Naive B cell (primary cell): ENCODE measurements at places on chromosomes 1 and 21. TPM values are rescaled to one million over a fixed set of nuclear protein-coding genes. Genes with fewer than 3 reads are reported as not detected.

The CSF3R gene
- 1.1 TPM for polyA plus RNA-seq

The CDC42BPA gene
- polyA plus RNA-seq: 0.56 TPM

- no peak for DNase-seq
Measured at GRCh38 chr1:54723985-54724384, 8.3 kb downstream of the TTC4 start.

DNA sequence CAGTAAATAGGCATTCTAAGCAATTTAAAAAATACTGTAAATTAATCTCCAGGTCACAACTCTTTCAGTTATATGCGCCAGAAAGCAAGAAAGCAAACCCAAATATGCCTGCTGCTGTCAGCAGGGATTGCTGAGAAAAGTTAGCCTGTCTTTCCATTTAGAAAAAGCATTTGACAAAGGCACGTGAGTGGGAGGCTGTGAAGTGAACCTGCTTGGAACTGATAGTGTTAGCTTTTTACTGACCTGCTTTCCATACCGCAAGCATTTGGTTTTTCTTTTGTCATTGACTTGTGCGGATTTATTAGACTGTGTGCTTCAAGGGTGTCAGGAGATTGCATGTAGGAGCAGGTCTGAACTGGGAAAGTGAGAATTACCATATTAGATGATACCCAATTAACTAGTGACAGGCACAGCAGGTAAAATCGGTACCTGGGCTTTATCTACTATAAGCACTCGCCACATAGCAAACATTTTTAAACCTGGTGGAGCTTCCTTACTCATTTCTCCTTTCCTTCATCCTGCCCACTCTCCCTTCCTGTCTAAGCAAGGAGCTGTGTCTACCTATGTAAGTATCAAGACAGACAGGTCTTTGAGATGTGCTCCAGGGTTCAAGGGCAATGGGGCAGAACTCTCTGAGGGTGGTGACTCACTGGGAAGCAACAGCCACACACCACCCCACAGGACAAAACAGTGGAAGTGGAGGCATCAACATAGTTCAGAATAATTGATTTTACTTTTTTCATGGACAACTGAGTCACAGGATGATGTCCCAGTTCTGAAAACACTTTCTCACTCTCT lies 323.9 kb downstream of the DISC1 start:
- no peak for DNase-seq

DNA sequence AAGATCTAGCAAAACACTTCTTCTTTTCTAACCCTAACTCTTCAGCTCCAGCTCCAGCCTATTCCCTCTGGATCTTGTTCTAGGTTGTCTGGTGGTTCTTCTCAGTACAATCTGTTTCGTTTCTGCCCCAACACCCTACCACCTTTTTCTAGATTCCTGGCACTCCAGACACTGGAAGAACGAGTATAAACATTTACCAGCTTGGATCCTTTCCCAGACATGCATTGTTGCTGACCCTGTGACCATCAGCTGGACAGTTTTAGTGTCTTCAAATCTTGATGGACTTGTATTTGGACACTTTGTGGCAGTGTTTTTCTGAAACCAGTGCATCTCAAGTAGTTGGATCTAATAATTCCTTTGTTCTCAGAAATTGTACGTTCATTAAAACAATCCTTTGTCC lies 30.6 kb upstream of the CACNA1E start:
- no peak for DNase-seq

DNA sequence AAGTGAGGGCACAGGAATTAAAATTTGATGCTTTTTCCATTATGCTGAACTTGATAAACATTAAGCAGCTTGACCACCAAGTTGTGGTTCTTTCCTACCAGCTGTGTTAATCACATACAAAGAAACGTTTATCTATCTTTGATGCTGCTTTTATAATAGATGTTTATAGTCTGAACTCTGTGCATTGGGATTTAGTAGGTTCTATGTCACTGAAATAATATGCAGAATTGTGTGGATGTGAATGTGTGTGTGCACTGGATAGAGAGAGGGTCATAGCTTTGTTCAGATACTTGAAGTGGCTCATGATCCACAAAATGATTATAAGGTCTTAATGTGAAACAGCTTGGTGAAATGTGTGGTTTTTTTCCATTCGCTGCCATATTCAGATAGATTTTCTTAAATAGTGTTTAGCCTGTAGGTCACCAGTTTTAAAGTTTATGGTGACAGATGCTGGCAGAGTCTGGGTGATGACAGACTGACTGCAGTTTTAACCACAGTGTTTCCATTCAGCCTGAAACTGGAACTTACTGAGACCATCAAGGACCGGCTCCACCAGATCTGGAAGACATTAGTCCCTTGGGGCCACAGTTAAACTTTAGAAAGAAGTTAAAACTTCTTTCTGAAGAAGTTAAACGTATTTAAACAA lies 10.2 kb downstream of the DDI2 start:
- DNase-seq: no peak

DNA sequence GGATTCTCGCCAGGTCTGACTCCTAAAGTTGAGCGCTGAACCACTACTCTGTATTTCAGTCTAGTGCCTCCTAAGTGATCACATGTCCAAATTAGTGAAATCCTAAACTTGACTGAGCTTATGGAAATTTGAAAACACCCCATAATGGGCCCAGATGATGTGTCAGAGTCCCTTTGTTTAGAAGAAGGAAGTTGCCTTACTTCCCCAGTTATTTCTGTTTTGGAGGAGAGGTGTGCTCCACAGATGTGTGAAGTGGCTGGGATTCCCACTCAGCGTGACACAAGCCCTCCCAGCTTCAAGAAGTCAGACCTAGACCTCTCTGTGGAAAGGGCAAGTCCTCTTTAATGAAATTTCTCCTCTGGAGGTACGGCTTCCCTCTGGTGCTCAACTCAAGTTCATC lies 188.8 kb downstream of the TTLL7 start:
- no peak for DNase-seq
